ENCODE measurements at places on chromosomes 16 and 17. TPM values are rescaled to one million over a fixed set of nuclear protein-coding genes. Genes with fewer than 3 reads are reported as not detected.

The GCGR gene
- total RNA-seq = 0.08 TPM

The UBB gene
- 475 TPM for total RNA-seq

The CLDN6 gene
- not detected for total RNA-seq

The C17orf78 gene
- not detected for total RNA-seq

The ZSWIM7 gene
- total RNA-seq = 6.8 TPM

The PRSS36 gene
- total RNA-seq = 1.5 TPM

The CDRT4 gene
- total RNA-seq = 4.7 TPM

The KRT36 gene
- not detected for total RNA-seq

The SAMD14 gene
- 0.16 TPM for total RNA-seq

The ABCC12 gene
- total RNA-seq = not detected

The DUXB gene
- not detected for total RNA-seq

The MEIOC gene
- total RNA-seq = not detected

The NPIPA7 gene
- 9.4 TPM for total RNA-seq

The ACBD4 gene
- 3.5 TPM for total RNA-seq

The FOXN1 gene
- total RNA-seq = 14.8 TPM

The HBM gene
- total RNA-seq = not detected

The ARL5C gene
- not detected for total RNA-seq

The EFNB3 gene
- total RNA-seq = 1.6 TPM

The PRSS33 gene
- total RNA-seq = not detected

The TAC4 gene
- total RNA-seq = not detected

The OSGIN1 gene
- 5.6 TPM for total RNA-seq
